ENCODE measurements at places on chromosomes 6 and 20.

GRCh38 chr20:52496191-52496590, 304.6 kb upstream of the ZFP64 start:
- no peak for DNase-seq

GRCh38 chr20:43824309-43825050, 90.2 kb upstream of the TOX2 start:
- no peak for DNase-seq

- DNase-seq, result no peak
Observed at GRCh38 chr6:124200661-124201060, 397.0 kb downstream of the NKAIN2 start.

GRCh38 chr6:159074120-159074684, 29.4 kb upstream of the TAGAP start:
- DNase-seq, result no peak

DNA sequence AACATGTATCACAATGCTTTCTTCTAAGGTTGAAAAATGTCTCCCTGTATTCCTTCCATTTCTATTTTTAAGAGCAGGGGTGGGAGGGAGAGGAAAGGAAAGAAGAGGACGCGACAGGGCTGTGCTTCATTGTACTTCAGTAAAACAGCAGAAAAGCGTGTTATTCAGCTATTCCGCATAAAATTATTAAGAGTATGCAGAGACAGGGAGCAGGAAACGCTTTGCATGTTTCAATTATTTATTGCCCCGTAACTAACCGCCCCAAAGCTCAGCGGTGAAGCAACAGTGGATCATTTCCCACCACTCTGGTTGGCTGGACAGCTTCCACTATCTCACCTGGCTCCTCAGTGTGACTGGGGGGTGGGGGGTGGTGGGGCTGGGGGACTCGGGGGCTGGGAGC, 188.9 kb downstream of the TTLL2 start:
- no peak for DNase-seq

DNA sequence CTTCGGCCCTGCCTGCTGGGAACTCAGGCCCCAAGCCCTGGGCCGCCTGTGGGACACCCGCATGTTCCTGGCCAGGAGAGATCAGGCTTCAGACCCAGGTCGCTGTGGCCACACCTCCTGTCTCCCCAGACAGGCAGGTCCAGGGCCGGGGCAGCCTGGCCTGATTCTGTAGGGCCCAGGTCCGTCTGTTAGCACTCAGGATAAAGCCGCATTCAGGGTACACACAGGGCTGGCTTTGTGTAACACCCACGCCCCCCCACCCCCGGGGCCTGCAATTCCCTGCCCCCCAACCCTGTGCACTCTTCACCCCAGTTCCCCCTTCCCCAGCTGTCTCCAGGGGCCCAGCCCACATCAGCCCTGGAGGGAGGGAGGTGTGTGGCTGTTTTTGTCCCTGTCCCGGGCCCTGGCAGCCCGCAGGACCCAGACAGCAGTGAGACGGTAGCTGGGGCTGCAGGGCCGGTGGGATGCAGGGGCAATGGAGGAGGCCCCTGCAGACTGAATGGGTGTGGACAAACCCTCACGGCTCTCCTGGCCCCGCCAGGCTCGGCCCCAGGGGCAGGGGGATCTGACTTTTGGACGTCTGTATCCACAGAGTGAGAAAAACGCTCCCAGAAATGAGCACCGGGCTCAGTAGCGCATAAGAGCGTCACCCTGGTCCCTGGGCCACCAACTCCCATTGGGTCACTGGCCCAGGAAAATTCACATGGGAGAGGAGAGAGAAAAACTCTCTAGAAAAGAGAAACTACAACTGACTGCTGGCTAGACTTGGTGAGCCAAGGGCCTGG, 42.4 kb upstream of the ZBP1 start:
- DNase-seq, result no peak

GRCh38 chr6:144777249-144777648, 492.1 kb downstream of the UTRN start:
- DNase-seq, result no peak

DNA sequence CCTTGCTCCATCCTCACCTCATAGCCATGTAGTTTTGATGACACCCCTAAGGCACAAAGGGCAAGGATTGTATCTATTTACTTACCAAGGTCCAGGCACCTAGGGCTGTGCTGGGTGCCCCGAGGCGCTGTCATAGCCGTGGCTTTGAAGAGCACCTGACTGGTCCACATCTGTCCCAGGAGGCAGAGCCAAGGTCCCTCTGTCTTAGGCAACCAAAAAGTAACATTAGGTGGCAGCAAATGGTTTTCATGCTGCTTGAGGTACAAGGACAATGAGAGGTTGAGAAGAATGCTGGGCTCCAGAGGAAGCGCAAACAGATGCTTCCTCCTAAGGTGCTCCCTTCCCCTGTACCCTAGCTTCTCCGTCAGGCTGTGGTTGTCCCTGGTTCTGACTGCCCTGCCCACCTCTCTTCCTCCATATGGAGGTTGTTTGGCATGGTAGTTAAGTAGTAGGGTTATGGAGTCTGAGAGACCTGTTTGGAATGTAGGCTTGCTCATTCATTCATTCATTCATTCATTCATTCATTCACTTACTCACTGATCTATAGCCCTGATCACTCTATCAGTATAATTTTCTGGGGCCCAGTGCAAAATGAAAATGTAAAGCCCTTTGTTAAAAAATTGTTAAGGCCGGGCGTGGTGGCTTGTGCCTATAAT, 3.0 kb upstream of the UQCC2 start:
- DNase-seq, result no peak

DNA sequence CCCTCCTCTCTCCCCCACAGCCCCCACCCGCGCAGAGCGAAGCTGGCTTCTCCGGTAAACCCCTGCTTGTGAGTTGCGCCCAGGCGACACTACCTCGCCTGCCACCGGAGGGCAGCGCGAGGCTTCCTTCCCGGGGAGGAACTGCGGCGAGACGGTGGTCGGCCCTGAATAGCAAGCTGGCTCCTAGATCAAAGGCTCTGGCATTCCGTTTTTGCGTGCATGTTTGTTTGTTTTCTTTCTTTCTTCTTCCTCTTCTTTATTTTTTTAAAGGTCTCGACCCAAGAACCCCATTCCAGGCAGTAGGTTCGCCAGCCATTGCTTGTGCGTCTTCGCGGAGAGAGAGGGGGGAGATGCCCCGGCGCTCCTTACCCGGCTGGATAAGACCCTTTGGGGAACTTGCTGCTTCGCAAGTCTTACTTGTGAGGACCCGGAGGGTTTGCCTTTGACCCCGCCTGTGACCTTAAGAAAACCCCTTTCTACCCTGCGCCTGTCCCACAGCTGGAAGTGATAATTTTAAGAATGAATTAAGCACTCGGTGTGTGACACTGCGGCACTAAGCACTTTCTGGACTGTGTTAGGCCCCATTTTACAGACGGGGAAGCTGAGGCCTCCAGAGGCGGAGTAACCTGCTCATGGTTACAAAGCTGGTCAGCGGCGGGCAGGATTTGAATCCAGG, 92.7 kb upstream of the SIRPA start:
- peak; percentile 64 for DNase-seq

DNA sequence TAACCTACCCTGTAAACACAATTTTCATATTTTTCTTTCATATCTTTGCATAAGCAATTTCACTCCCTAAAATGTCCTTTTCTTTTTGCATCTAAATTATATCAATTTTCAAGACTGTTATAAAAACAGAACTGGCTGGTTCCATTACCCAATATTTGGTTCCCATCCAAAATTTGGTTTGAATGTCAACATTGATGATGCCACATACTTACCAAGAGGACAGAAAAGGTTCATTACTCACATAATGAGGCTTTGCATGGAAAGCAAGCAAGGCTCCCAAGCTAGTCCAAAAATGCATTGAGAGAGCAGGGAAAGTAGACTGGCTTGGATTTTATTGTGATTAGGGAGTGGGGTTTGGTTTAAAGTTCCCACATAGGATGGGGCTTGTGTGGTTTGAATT, 144.4 kb upstream of the AKIRIN2 start:
- DNase-seq, result no peak

- DNase-seq, result no peak
Observed at GRCh38 chr6:147080225-147080624, 124.0 kb upstream of the STXBP5 start.

- peak; percentile 83 for DNase-seq
Observed at GRCh38 chr20:11918981-11919380, 1.3 kb downstream of the BTBD3 start.

GRCh38 chr6:112237595-112237994, 16.8 kb downstream of the LAMA4 start:
- no peak for DNase-seq

GRCh38 chr6:132060591-132060990, 109.4 kb upstream of the CCN2 start:
- no peak for DNase-seq

GRCh38 chr20:24328901-24329300, 140.5 kb upstream of the SYNDIG1 start:
- DNase-seq, result no peak

DNA sequence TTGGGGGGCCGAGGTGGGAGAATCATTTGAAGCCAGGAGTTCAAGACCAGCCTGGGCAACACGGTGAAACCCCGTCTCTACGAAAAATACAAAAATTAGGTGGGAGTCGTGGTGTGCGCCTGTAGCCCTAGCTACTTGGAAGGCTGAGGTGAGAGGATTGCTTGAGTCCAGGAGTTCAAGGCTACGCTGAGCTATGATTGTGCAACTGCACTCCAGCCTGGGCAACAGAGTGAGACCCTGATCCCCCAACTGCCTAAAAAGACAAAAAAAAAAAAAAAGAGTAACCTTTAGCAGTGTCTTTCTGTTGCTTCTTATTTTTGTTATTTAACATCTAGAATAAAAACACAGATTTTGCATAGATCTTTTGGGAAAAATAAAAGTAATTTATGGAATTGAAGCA, 13.1 kb upstream of the COQ3 start:
- DNase-seq, result no peak

DNA sequence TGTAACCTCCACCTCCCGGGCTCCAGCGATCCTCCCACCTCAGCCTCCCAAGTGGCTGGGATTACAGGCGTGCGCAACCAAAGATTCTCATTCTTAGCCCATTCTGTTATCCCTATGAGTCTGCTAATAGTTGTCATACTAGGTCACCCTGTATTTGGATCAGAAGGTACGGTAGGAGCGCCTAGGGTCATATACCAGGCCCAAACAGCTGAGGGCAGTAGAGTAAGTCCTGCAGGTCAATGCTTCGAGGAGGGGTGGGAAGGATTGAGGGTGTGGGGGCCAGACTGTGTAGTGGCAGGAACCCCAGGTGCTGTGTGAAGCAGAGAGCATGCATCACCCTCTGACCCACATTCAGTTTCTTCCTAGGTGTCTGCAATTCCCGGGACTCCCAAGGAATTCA, 22.7 kb upstream of the POU5F1 start:
- no peak for DNase-seq

GRCh38 chr6:119476024-119476423, 126.5 kb upstream of the MAN1A1 start:
- no peak for DNase-seq

- DNase-seq, result no peak
Observed at GRCh38 chr6:157520596-157521361, 139.8 kb downstream of the ZDHHC14 start.

GRCh38 chr6:164415832-164416563, 893.4 kb downstream of the C6orf118 start:
- DNase-seq, result no peak

- DNase-seq, result peak; percentile 64
Observed at GRCh38 chr6:44264154-44265006, 971 bp downstream of the NFKBIE start.

- no peak for DNase-seq
Observed at GRCh38 chr6:25950297-25950696, 12.3 kb upstream of the TRIM38 start.

GRCh38 chr6:149044528-149044927, 273.0 kb upstream of the TAB2 start:
- DNase-seq, result no peak

DNA sequence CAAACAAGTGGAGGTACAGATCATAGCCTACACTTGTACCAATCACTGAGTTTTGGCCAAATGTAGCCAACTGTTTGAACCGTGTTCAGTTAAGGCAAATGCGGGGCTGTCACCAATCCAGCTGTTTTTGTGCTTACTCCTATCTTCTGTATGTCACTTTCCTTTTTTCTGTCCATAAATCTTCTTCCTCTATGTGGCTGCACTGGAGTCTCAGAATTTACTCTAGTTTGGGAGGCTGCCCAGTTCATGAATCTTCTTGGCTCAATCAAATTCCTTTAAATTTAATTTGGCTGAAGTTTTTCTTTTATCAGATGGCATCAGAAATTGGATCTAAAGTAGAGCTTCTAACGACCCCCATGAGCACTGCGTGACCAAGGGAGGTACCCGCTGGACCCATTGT, 11.7 kb upstream of the STX7 start:
- no peak for DNase-seq

GRCh38 chr20:20366876-20367574, 879 bp upstream of the INSM1 start:
- DNase-seq, result no peak

DNA sequence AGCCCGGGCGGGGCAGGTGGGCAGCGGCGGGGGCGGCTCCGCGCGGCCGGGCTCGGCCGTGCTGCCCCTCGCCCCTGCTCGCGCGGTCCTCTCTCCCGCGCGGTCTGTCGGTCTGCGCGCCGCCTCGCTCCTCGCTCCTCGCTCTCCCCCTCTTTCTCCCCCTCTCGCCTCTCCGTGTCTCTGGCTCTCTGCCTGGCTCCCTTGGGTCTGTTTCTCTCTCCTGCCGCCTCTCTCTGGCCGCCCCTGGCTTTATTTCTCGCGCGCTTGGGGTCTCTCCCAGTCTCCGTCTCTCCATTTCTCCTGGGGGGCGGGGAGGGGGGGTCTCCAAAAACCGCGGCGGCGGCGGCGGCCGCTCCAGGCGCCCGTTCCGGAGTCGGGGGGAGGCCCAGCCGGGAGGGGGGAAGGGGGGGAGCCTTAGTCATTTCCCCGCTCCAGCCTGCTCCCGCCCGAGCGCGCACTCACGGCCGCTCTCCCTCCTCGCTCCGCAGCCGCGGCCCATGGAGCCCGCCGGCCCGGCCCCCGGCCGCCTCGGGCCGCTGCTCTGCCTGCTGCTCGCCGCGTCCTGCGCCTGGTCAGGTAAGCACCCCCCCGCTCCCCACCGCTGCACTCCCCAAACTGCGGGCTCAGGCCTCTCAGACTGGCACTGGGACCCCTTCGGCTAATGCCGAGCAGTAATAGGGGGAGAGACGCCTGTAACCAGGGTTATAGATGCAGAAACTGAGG, at the start of gene SIRPA:
Gene SIRPA (plus strand): TSS at position 457 of the 723 bp plus-strand sequence. CDS start 41 bp downstream, at position 498.
- peak; percentile 31 for DNase-seq

DNA sequence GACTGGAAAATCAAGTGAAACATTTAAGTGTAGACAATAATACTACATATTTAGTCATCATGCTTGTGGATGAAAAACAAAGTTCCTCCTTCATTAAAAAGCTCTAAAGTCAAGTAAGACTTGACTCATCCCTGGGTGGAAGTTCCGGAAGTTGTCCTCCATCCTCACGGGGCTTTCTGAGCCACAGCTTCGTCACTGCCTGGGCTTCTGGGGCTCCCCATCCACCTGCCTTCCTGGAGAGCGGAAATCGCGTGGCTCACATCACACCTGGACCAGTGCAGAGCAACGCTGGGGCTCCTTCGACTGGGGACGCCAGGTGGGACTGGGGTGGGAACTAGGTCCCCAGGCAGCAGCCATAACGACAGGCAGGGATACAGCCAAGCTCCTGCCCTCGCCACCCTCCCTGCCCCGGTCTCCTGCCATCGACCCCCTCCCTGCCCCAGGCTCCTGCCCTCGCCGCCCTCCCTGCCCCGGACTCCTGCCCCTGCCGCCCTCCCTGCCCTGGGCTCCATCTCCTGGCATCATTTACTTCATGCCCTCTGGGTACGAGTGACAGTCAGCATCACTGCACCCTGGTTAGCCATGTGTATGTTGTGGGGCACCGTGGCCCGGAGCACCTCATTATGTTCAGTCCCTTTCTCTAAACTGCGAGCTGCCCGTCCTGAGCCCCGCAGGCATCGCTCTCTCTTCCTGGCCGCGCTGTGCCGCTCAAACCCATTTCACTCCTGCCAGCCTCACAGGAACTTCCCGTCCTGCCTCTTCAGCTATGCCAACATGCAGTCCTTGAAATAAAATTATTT, 12.9 kb downstream of the THBS2 start:
- DNase-seq, result no peak
